Nephron progenitor cell (in vitro differentiated cells): ENCODE measurements at places on chromosomes 2 and 18.

DNA sequence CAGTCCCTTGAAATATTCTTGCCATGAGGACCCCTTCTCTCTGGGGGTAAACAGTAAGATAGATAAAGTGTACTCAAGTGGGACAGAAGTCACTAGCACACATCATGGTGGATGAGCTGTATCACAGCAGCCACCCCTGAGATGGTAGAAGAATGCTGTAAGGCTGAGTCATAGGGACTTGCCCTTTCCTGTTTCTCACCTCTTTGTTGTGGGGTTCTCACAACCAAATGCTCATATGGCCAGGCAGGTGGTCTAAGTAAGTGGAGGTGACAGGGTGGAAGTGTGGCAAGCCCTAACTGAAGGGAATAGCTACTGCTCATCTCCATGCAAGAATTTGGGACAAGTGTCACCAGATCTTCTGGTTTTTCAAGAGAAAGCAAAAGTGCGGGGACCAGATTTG, 202.7 kb upstream of the SLC14A2 start:
- no peak for DNase-seq

DNA sequence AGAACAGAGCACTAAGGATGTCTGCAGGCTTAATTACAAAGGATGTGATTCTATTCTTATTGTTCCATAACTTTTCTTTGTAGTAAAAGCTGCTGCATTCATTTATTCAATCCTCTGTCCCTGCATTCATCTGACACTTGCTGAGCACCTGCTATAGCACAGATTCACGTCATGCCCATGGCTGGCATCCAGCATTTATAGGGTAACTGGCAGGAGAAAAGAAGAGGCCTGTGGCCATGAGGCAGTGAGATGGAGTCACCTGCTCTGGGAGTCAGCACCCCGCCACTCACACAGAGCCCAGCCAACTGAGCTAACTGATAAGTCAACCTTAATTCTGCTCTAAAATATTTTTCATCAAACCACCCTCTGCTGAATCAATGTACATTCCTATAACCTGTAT, 18.3 kb upstream of the CDC42EP3 start:
- DNase-seq, result no peak

DNA sequence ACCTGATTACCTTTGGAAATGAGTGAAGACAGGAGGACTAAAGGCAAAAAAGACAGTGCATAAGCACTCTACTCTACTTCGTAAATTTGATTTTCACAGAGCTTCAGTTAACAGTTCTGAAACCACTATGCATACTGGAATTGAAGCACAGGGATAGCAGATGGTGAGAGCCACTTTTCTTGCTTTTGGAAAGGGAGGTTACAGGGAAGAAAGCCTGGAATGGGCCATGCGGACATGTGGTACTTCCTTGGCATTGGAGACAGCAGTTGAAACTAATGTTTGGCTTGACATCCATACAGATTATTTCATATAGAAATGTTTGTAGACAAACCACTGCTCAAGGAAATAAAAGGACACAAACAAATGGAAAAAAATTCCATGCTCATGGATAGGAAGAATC, 585.6 kb upstream of the RAB6C start:
- DNase-seq, result no peak

DNA sequence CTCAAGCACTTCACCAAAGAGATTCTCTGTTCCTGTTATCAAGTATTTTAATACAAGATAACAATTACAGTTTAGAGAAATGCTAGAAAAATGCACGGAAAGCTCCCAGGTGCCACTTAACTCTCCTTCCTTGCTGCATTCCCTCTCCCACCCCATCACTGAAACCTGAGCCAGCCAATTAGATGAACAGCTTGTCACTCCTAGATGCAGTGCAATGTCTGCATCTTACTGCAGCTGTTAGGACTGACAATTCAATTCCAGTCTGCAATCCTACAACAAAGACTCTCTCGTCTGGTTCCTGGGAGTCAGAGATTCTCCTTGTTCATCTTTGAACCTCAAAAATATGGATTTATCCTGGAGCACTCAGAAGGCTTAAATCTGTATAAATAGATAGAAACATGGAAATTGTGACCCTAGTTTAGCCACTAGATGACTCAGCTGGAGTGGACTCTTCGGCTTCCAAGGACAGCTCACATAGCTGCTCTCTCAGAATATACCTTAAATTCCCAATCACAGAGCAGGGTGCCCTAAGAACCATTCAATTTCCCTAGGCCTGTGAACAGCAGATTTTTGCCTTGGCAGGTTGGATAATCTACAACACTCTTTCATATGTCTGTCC, 311.1 kb downstream of the NRXN1 start:
- DNase-seq, result peak; percentile 25

DNA sequence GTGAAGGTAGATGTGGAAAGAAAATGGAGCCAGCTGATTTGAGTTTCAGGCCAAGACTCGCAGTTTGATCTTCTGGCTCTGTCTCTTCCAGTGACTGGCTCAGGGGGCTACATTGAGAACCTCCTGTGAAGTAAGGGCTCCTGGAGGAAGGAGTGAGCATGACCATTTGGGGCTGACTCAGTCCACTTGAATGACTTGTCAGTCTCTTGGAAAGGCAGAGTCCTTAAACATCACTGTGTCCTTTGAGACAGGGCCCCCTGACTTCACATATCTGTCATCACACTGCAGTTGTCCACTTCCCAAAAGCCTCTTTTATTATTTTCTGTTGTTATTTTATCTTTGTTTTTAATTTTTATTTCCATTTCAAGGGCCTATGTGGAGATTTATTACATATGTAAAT, 204.6 kb upstream of the APCDD1 start:
- DNase-seq, result no peak

DNA sequence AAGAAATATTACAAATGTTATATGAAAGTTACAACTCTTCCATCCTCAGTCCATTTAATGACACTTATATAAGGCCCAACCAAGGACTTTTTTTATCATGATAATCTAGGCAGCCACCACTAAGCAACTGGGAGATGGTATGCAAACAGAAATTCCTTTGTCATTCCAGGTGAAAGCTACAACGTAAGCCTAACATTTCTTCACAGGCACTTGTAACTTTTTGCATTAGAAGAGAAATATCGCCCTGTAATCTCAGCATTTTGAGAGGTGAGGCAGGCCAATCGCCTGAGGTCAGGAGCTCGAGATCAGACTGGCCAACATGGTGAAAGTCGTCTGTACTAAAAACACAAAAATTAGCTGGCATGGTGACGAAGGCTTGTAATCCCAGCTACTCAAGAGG, 581.2 kb upstream of the SLC8A1 start:
- DNase-seq, result no peak

DNA sequence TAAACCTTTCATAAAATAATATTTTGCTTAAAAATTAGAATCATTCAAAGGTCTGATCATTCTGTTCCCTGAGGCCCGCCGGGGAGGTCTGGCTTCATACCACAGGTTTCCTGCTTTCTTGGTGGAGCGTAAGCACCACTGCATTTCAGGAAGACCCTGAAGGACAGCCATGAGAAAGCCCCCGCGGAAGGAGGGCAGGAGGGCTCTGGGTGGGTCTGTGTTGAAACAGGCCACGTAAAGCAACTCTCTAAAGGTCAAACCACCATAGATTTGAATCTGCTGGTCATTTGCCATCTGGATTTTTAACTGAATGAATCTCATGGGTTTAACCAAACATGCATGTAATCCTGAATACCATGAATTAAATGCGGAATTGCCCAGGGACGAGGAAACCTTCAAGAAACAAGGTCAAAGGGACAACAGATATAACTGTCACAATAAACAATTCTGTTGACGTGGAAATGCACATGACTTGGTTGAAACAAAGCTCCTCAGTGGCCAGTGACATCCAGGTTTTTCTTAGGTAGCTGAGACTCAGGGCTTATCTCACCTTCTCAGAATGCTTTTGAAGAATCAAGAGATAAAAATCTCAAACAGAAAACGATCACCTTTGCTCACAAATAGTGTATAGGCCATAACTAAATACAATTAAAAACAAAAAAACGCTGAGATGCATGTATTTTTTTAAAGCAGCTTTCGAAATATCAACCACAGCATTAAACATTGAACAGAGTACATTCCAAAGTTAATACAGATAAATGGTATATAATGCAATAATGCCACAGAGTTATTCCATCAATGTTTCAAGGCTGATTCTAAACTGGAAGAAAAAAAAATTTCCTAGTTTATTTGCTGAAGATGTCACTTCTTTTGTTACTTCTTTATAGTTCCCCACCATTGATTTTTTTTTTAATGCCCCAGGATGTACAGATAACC, 193.2 kb downstream of the BCL2 start:
- no peak for DNase-seq

- DNase-seq, result no peak
Observed at GRCh38 chr2:168519534-168520308, 63.6 kb downstream of the CERS6 start.

DNA sequence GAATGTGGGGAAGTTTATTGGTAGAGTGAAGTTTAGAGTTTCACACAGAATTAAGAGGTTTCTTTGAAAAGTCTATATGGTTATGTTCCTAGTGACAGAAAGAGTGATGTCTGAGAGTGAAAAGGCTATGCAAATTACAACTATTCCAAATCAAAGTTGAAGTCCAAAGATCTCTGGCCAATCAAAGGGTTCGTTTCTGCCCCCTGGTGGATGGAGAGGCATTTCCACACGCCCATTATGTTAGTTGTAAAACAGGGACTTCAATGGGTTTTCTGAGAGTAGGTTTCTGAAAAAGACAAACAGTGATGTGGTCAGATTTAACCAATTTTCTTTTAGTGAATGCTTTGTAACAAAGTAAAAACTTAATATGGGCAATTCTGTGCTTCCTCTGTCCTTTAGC, 441.5 kb upstream of the POU3F3 start:
- DNase-seq, result peak; percentile 42

DNA sequence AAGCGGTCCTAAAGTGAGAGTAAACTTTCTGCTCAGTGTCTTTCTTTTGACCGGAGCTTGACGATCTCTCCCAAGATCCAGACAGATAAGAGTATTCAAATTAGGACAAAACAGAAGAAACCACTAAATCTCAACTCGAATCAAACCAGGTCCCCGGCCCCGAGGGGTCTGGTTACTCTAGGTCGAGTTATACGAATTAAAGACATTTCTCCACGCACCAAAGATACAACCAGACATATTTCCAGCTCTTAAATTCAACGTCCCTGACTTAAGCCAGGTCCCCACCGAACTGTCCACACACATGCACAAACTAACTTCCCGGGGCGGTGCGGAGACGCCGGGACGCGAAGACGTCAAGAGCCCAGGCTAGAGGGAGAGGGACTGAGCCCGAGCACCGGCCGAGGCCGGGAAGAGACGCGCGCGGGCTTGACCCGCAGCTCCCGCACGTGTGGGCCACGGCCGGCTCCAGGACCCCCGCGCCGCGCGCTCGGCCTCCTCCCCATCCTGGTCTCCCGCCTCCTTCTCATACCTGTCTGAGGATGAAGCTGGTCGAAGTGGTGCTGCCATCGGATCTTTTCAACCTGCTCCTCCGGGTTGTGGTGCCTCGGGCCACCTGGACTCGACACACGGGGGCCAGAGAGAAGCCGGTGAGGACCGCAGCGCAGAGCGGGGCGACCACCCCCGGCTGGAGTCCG, 896 bp downstream of the CACNB4 start:
- DNase-seq, result peak; percentile 61

- no peak for DNase-seq
Observed at GRCh38 chr18:40962784-40963183, 992.2 kb upstream of the PIK3C3 start.

DNA sequence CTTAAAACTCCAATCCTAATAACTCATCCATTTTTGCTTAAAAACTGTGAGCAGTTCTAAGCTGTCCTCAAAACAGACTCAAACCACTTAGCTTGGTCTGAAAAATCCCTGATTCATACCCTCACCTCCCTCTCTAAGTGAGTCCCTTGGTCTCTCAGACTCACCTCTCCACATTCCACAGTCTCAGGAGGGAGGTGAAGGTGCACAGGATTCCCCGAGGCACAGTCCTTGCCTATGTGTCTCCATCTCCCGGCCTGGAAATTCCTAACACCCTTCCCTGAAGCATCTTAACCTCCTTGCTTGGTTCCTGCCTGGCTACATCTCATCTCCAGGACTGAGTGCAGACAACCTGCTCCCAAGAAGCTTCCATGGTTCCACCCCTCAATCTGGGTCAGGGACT, 45.0 kb downstream of the CYRIA start:
- DNase-seq, result no peak

DNA sequence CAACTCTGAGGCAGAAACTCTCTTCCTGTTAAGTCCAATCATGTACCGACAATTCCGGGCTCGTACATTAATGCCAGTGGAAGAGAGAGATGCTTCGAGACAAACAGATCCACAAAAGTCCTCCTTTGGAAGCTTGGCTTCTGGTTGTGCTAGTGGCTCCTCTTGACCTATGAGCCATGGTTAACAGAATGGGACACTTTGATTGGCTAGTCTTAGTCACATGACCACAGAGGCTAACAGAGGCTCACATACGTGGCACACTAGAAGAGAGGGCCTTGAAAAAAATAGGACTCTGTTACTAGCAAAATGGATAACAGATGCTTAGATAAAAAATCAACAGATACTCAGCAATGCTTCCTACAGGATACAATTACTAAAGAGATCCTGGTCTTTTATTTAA, 1211.9 kb upstream of the GYPC start:
- no peak for DNase-seq
